ENCODE measurements at places on chromosomes 2 and 18.

DNA sequence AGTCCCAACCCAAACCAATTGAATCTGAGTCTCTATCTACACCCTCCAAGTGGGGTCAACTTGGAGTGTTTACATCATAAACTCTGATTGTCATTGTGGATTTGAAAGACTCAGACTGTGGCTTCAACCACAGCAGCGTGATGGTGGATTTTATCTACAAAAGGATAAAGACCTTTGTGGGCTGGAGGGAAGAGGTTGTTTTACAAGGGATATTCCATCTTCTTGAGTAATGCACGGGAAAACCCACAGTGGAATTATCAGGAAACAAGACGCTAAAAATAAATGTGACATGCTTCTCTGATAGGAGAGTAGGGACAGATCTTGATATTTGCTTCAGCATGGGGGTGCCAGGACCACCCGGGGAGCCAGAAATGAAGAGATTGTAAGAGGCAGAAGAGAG is 93.5 kb downstream of the LPIN1 start:
- DNase-seq, result no peak

- DNase-seq, result no peak
Measured at GRCh38 chr2:155687181-155687580, 645.3 kb downstream of the NR4A2 start.

- DNase-seq, result peak; percentile 99
Measured at GRCh38 chr2:133817680-133818566, 249.7 kb upstream of the NCKAP5 start.

DNA sequence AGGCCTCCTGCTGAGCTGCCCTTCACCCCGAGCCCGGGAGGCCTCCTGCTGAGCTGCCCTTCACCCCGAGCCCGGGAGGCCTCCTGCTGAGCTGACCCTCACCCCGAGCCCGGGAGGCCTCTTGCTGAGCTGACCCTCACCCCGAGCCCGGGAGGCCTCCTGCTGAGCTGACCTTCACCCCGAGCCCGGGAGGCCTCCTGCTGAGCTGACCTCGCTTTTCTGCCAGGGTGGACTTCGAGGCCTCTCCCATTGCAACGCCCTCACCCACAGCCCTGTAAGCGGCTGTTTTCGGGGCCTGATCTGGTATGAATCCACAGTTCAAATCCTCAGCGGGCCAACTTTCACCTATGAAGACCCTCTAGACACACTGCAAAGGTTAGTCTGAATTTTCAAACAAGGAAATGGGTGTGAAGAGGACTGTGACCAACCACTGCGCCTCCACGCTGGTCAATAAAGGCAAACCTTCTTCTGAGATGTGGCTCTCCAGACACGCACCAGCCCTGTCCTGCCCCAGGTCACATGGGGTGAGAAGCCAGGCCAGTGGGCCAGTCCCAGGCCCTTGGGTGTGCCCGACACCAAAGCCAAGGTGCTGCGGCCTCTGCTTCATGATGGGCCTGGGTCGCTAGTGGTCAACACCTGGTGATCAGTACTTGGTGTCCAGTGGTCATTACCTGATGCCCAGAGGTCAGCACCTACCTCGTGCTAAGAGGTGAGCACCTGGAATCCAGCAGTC is 225.1 kb upstream of the SALL3 start:
- DNase-seq, result no peak

DNA sequence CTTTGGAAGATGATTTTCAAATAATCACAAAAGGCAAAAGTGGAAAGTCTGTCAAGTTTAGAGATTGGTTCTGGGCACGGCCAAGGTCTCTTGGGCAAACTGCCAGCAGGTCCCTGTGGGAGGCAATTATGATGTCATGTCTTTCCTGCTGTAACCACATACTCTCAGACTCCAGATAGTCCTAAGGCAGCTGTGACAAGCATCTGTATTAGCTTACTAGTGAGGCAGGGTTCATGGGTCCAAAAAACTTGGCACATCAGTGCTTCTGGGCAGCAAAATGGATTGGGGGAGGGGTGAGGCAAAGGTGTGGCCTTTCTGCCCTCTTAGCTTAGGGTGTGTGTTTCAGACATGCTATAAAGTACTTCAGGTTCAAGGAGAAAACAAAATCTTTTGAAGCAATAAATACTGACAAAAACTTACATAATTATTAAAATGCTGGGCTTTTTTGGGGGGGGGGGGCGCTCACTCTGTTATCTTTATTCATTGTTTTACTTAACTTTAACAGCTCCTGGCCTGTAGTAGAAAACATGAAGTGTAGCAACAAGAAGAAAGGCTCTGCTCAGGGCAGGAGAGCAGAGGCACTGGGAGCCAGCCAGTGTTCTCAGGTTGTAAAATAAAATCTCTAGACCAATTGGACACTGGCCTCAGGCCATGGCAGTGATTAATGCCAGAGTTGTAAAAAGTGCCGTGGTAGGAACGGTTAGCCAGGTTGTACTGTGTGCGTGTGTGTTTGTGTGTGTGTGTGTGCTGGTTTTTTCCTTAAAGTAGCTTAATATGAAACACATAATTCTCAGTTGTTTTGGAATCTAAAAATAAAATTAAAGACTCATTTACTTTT is 14.3 kb upstream of the TANC1 start:
- DNase-seq, result peak; percentile 87

DNA sequence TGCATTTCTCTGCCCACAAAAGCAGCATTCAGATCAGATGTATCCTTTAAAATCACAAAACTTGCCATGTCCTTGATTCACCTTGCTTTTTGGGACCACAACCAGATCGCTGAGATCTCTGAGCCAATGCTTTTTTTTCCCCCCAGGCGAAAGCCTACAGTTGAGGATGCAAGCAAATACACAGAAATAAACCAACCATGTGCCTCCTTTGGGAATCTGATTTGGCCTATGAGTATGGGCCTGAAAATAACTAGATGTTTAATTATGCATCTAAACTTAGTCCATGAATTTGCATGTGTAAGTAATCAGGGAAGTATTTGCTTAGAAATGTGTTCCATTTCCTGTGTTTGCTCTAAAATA is 49.7 kb upstream of the CDC42EP3 start:
- DNase-seq, result no peak

DNA sequence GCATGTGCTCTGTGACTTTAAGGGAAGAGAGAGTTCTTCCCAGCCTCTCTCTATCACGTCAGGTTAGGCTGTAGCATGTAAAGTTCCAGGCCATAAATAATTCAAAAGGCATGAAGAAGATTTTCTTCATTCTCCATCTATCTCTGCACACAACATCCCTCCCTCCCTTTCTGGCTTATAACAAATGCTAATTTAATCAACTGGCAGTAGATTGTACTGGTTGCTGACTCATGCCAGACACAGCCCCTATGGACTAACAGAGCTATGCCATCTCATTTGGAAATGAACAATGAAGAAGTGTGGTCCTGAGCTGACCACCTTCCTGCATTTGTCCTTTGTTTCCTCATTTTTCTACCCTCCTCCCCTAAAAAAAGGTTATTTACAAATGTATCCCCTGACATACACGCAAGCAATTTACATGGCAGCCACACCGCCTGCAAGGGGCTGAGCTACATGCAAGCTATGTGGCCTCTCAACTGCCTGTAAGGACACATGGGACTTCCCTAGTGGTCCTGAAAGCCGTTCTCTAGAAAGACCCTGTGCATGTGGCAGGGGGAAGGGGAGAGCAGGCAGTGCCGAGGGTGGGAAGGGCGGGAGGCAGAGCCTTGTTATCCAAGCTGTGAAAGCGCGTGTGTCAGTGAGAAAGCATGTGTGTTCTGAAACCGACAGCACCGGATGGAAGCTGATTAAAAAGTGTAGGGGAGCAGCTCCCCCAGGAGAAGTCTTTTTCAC is 90.9 kb upstream of the KLF7 start:
- peak; percentile 86 for DNase-seq

Measured in iris pigment epithelial cell (primary cell).